ENCODE measurements at places on chromosomes 5 and 9.

- DNase-seq: no peak
Observed at GRCh38 chr5:111810112-111810511, 53.1 kb upstream of the NREP start.

DNA sequence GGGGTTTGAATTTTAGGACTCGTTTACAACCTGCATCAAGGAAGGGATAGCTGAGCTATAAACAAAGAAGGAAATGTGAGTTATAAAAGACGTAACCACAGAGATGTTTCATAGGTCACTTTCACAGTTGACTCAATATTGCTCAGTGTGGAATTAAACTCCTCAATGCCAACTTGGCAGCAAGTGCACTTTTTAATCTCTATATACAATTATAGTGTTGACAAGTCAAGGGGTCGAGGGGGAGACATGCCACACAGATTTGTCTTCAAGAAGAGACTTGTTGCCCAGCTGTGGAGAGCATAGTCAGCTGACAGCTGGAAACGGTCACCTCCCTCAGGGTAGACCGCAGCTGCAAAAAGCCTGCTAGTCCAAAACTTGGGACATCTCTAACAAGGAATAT lies 163.4 kb upstream of the DMAC1 start:
- DNase-seq: no peak

DNA sequence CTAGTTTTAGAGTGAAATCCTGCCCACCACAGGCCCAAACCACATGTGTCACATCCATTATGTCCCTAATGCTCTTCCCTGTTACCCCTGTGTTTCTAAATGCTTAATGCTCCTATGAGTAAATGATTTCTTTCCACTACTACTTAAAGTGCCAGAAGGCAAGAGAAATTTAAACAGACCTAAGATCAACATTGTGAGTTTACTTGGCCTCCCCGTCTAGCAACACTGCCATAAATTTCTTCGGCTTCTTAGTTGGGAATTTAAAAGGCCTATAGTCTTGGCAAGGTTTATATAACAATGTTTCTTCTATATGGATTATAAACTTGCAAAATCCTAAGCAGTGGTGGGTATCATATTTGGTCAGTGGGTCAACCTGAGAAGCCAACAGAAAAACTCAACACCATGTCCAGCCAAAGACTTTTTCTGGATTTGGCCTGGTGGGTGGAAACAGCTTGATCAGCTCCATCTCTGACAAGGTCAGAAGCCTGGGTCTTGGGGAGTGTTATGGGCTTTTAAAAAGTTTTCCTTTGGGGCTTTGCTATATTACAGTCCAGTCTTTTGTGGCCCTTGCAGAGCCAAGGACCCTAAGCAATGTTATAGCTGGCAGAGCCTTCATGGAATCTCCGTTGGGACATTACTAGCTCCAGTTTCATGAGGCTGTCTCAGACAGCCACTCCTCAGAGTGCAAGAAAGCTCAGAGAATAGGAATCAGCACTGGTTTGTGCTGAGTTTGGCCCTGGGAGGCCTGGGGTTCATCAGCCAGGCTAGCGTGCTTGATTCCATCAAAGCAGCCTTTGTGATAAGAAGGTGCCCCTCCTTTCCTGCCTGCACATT lies 119.8 kb downstream of the PRDM6 start:
- no peak for DNase-seq

DNA sequence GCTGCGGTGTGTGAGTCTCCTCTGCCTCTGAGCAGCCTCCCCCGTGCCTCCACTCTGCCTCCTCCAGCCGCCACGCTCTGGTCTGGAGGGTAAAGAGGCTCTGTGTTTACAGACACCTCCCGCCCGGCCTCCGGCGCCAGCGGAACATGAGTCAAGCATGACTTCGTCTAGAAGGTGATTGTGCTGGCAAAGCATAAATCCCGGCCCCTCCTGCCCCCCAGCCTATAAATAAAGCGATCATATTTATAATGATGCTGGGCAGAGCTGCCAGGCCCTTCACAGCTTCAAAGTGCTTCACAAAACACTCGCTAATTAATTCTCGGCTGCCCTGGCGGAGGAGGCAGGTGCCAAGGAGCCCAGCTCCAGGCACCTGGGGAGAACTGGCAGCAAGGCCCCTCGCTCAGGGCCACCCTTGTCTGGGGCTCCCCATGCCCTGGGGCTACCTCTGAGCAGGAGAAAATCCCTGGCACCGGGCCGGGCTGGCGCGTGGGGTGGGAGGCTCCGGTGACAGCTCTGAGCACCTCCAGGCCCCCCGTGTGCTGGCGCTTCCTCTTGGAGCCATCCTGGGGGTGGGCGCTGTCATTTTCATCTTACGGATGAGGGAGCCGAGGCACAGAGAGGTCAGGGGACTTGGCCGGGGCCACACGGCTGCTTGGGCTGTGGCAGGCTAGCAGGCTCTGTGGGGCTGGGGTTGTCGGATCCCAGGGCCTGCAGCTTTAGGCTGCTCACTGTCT lies 87.8 kb downstream of the RXRA start:
- no peak for DNase-seq

- DNase-seq: no peak
Observed at GRCh38 chr9:127219520-127219919, 45.1 kb upstream of the GARNL3 start.

- DNase-seq: peak; percentile 48
Observed at GRCh38 chr5:172714491-172715420, 56.2 kb downstream of the DUSP1 start.

DNA sequence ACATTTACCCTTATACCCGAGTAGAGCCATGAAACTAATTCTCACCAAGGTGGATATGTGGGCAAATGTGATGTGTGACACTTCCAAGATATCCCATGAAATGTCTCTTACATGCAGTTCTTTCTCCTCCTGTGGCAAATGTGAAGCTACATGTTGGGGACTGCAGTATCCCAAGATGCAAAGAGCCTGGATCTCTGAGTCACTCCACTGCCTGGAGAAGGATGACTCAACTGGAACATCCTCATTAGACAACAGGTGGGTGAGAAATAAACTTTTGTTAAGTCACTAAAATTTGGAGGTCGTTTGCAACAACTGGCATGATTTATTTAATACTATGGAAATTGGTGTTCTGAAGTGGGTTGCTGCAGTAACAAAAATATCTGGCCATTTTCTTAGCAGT lies 36.5 kb upstream of the TENT4A start:
- no peak for DNase-seq

GRCh38 chr9:137793196-137793841 lies 84.3 kb upstream of the CACNA1B start:
- DNase-seq: no peak

GRCh38 chr9:127801955-127802575 lies 617 bp upstream of the FPGS start:
- no peak for DNase-seq

- DNase-seq: no peak
Observed at GRCh38 chr5:171789353-171789752, 3.7 kb downstream of the SMIM23 start.

GRCh38 chr9:72772661-72773060 lies 180.2 kb downstream of the ALDH1A1 start:
- no peak for DNase-seq

DNA sequence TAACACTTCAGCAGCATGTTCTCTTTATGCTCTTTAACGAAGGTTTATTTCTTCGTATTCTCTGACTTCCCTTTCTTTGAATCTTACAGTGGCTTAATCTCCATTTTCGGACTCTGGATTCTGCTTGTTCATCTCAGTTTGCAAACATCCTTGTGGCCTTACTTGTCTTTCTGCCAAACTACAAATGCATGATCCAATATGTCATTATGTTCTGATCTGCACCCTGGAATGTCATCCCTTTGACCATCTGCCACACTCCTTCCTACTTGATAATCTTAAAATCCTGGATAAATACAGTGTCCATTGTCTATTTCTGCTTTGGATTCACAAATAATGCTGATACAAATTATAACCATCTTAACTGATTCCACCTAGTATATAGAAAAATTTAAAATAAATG lies 499.2 kb downstream of the CDH18 start:
- DNase-seq: no peak

DNA sequence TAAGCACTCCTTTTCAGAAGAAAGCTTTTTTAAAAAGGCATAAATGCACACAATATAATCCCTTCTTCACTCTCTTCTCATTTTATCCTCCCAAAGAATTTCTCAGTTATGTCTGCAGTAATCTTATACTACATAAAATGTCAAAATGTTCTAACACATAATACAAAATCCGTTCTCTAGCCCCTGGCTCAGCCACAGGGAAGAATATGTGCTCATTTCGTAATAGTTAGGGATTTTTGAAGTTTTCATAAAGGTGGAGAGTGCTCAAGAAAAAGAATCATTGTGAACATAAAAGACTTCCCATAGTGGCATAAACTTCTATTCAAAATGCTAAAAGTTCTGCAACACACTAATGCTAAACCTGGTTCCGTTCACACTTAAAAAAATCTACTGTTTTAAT lies 1410.7 kb upstream of the C9orf72 start:
- no peak for DNase-seq

GRCh38 chr5:6280425-6281100 lies 97.8 kb downstream of the MED10 start:
- no peak for DNase-seq

- DNase-seq: no peak
Observed at GRCh38 chr9:19271081-19271480, 40.6 kb downstream of the DENND4C start.

- no peak for DNase-seq
Observed at GRCh38 chr5:134245101-134245604, 19.3 kb upstream of the PPP2CA start.

DNA sequence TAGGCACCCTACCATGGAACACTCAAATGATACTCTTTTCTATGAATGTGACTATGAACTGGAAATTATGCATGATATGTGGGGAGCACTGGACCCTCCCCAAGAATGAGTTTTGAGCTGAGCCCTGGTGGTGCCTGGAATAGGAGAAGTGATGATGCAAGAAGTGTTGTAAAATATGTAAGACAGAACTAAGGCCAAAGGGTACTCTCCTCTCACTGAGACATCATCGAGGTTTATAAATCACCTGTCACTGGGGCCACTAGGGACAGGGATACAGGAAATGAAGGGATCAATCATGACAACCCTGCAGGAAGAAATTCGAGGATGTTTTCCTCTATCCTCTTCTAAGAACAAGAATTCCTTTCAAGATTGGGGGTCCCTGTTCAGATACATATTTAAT lies 45.4 kb downstream of the PCSK1 start:
- DNase-seq: no peak

- DNase-seq: no peak
Observed at GRCh38 chr5:141694479-141694878, 12.4 kb upstream of the ARAP3 start.

- no peak for DNase-seq
Observed at GRCh38 chr5:141003791-141004611, 37.7 kb downstream of the PCDHAC2 start.

- DNase-seq: no peak
Observed at GRCh38 chr9:89528540-89528939, 30.6 kb upstream of the SEMA4D start.

GRCh38 chr9:31519424-31519823 lies 865.0 kb upstream of the ACO1 start:
- DNase-seq: no peak

DNA sequence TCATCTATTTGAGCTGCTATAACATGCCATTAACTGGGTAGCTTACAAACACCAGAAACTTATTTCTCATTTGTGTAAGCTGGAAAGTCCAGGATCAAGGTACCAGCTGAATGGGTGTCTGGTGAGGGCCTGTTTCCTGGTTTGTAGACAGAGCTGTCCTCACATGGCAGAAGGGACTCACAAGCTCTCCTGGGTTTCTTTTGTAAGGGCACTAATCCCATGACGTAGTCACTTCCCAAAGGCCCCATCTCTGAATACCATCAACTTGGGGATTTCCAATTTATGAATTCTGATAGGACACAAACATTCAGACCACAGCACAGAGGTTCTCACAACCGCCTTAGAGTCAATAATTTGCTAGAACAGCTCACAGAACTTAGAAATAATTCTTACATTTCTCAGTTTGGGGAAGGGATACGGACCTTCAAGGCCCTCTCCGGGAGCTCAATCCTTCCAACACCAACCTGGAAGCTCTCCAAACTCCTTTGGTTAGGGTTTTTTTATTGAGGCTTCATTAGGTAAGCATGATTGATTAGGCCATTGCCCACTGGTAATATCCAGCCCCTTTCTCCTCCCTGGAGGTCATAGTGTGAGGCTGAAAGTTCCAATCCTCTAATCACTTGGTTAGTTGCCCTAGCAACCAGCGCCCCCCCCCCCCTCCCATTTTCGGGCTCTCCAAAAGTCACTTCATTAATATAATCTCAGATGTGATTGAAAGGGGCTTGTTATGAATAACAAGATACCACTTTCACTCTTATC lies 7.6 kb upstream of the DNAJA1 start:
- DNase-seq: no peak
